ENCODE measurements at places on chromosomes 7 and 10.

- H3K36me3 ChIP-seq = no peaks in the 10 kb centered on the region
- DNase-seq = no peak
- H3K4me1 ChIP-seq = no peaks in the 10 kb centered on the region
- H3K4me3 ChIP-seq = no peak overlapping the region
- H3K27me3 ChIP-seq = peaks cover 6% of the 10 kb centered on the region
These were observed 31.1 kb downstream of the RAMP3 start for GRCh38 chr7:45188736-45189135.

- peak overlapping the region; percentile 42 for H3K27ac ChIP-seq
- no peak overlapping the region for H3K4me3 ChIP-seq
- H3K4me1 ChIP-seq = peaks cover 63% of the 10 kb centered on the region
- peaks cover 71% of the 10 kb centered on the region for H3K36me3 ChIP-seq
- no peak for DNase-seq
These were observed 259.2 kb downstream of the TNS3 start for GRCh38 chr7:47322731-47323130.

DNA sequence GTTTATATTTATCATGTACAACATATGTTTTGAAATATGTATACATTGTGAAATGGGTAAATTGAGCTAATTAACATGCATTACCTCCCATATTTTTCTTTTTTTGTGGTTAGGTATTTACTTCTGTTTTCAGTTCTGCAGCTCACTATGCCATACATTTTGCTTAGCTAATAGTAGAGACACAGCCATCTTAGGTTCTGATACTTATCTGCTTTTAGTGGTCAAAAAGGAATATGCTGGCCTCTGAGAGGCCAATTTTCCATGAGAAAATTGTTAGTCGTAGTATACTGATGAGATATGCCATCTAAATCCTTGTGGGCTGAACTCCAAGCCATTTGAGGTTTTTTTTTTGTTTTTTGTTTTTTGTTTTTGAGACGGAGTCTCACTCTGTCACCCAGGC is 31.0 kb downstream of the SGPL1 start:
- no peaks in the 10 kb centered on the region for H3K4me1 ChIP-seq
- DNase-seq = no peak
- peaks cover 73% of the 10 kb centered on the region for H3K36me3 ChIP-seq
- no peak overlapping the region for H3K4me3 ChIP-seq
- H3K27me3 ChIP-seq = peaks cover 2% of the 10 kb centered on the region

DNA sequence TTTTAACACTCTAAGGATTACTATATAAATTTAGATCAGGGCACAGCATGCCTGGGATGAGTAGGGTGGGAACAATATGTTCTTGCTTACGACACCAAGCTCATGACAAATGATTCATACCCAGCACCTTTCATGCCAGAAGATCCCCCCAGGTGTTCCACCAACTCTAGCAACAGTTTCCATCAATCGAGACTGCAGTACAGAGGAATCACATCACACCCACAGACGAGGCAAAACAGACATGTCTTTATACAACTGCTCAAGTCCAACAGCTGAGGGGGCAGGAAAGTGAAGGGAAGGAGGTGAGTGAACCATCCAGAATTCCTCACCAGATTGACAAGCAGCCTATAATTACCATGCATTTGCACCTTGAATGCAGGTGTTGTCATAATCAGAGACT is 3.6 kb downstream of the SORCS1 start:
- H3K27me3 ChIP-seq = peaks cover 57% of the 10 kb centered on the region
- H3K4me3 ChIP-seq = no peak overlapping the region
- no peak overlapping the region for H3K27ac ChIP-seq
- H3K4me1 ChIP-seq = peaks cover 13% of the 10 kb centered on the region
- DNase-seq = no peak

DNA sequence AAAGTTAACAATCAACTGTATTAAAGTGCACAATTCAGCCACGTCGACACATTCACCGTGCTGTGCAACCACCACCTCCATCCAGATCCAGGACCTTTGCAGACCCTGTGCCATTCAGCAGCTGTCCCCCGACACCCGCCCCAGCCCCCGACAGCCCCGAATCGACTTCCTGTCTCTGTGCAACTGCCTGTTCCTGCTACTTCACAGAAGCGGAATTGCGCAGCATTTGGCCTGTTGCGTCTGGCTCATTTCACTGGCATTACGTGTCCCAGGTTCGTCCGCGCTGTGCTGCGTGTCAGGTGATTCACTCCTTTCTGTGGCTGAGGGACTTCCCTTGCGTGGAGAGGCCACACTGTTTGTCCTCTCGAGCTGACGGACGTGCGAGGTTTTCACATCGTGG is 33.2 kb upstream of the DNAAF5 start:
- DNase-seq = no peak
- H3K36me3 ChIP-seq = peaks cover 70% of the 10 kb centered on the region
- H3K27ac ChIP-seq = no peak overlapping the region
- peaks cover 6% of the 10 kb centered on the region for H3K27me3 ChIP-seq
- peaks cover 11% of the 10 kb centered on the region for H3K4me1 ChIP-seq
- no peak overlapping the region for H3K4me3 ChIP-seq
